ENCODE measurements at places on chromosomes 7 and 10.

DNA sequence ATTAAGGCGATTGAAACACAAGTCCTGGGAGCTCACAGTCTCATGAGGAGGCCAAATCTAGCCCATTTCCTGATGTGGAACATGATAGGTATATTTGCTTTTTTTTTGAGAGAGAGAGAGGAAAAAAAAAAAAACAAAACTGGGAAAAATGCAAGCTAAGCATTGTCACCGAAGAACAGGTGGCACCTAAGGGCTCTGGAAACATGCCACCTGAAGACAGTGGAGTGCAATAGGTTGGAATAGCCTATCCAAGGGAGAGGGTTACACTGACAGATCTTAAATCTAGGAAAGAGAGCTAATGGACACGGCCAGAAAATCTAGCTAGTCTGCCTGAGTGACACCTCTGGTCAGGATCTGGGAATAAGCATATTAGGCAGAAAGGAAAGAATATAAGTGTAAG lies 110.2 kb downstream of the SRI start:
- no peak for DNase-seq

DNA sequence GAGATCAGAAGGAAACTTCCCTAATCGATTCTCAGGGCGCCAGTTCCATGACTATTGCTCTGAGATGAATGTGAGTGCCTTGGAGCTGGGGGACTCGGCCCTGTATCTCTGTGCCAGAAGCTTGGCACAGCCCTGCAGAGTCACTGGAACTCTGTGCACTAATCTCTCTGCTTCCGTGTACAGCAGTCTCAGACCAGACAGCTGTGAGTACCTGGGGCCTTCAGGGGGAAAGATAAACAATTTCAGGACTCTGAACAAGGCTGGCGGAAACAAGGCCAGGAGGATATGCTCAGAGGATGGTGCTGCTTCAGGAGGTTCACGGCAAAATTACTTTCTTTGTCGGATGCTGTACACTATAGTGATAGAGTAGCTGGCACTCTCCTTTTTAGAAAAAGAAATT lies 131.7 kb upstream of the PRSS58 start:
- DNase-seq = no peak

DNA sequence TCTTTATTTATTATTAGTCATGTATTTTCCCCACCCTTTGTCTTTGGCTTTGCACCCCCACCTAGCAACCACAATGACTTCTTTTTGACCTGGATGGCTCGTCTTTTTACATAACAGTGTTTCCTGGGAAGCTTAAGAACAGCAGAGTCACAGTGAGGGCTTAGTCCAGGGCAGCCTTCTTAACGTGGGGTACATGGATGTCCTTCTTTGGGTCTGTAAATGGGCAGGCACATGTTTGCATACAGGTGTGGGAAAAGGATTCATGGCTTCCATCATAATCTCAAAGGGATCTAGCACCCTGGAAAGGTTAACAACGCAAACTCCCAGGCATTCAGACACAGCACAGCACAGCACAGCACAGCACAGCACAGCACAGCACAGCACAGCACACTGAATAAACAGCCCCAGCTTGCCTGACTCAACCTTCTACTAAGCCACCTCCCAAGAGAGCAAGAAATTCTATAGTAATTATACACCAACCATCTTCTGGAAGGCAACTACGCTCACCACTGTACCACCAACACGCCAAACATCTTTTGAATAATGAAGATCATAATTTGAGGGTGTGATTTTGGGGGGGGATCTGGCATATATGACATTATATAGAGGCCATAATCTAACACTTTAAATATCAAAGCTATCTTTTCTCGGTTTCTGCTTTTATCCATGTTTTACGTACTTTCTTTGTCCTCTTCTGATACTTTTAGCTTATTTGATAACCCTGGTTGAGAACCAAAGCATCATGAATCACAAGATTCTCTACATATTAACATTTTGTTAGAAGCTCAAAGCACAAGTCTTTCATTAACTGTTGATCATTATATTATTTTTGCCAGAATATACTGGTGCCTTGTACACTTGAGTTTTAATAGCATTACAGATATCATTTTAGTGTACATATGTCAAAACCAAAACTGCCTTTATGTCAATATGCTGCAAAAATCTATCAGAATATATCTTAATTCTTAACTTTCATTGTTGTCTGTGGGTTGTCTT lies 177.2 kb upstream of the KLF14 start:
- peak; percentile 68 for DNase-seq

DNA sequence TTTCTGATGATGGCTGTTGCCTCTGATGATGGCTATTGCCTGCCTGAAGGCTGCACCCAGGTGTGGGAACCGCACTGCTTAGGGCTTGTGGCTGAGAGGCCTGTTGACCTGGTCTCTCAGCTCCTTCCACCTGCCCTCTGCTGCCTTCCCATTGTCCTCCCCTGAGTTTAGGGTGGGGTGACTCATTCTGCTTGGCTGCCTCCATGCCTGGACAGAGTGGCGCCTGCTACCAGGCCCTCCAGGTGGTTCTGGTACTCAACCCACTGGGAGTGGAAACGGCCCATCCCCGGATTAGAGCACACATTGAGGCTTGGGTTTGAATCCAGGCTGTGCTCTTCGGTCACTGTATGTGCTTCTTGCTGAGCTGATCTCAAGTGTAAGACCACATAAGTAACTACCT lies 120.6 kb downstream of the SEM1 start:
- no peak for DNase-seq

GRCh38 chr7:127256041-127256725 lies 3.4 kb upstream of the GRM8 start:
- DNase-seq = no peak

- peak; percentile 95 for DNase-seq
Measured at GRCh38 chr7:18508443-18509427, 13.2 kb downstream of the HDAC9 start.

DNA sequence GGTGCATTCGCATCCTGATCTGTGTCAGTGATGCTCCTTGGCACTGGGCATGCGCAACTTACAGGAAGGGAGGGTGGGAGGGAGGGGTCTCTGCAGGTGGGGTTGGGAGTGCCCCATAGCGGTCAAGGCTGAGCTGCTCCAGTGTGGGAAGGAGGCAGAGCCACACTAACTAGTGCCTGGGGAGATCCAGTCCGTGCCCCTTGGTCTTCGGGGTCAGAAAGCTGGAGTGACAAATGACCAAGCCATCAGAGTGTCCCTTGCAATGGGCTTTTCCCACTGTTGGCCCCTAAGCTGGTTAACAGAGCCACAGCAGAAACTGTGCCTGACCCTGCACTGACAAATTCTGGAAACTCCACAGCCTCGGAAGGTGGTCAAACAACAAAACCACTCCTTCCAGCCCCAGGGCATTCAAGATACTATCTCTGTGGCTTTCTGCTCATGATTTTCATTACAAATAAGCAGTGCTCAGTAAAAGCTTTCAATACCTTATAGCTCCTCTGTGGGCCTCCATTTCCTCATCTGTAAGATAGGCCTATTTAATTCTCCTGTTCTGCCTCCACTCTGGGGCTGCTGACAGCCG lies 138.1 kb upstream of the UNC5B start:
- no peak for DNase-seq

DNA sequence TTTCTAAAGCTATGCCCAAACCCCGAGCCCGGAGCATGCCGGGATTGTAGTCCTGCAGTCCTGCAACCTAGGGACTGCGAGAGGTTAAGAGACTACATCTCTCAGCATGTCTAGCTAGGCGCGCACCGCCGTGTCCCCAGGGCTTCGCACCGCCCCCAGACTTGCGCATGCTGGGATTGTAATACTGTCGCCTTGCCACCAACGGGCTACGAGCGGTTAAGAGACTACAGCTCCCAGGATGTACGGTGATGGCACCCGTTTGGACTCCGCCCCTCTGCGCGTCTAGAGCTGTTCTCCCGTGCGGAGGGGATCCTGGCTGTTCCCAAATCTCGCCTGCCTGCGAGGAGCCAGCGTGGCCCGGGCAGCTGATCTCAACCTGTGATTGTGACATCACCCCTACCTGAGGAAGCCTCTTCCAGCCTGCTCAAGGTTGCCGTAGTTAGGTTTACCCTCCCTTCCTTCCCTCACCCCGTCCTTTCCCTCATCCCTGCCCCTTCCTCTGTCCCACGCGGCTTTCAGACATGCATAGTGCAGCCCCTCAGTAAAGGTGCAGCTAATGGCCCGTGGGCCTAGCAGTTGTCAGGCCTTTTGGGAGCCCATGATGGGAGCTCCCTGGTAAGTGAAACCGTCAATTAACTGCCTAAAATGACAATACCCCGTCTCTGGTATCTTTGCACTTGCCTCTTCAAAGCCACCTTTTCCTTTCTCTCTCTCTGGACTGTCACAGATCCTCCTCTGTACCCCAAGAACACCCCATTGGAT lies 6.3 kb upstream of the ZNF736 start:
- DNase-seq = peak; percentile 86

DNA sequence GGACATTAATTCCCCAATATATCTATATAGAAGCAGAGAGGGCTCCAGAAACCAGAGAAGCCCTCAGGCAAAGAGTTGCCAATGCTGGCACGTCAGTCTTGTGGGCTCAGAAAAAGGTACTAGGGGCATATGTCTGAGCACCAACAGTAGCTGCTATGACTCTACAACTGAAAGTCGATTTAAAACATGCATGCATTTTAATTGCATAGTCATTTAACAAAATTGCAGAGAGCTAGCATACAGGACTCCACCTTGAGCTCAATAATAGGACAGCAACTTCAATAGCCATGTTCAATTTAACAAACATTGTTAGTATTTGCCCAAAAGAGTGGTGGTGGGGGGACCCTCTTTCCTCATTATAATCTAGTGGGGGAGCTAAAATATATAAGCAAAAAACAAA lies 126.5 kb downstream of the AMPH start:
- DNase-seq = no peak

GRCh38 chr10:84118395-84119006 lies 20.8 kb upstream of the GHITM start:
- DNase-seq = no peak

DNA sequence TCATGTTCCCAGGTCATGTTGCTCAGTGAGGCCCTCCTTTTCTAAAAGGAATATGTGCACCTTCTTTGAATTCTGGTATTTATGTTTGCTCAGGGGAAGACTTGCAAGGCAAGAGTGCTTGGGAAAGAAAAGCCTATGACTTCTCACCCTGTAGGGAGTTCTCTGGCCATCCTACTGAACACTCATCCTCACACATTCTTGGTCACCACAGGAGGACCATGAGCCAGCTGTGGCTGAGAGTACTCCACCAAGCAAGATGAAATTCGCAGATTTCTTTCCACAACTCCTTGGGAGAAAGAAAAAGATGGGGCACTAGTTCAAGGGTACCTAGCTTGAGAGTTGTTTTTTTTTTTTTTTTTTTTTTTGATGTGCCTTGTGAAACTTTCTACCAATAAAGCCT lies 179.6 kb downstream of the FZD1 start:
- DNase-seq = no peak

GRCh38 chr7:34655384-34655783 lies 2.6 kb upstream of the NPSR1 start:
- DNase-seq = no peak

- no peak for DNase-seq
Measured at GRCh38 chr10:24965051-24965450, 12.6 kb upstream of the PRTFDC1 start.

GRCh38 chr7:156034397-156034796 lies 222.1 kb upstream of the SHH start:
- no peak for DNase-seq

- peak; percentile 69 for DNase-seq
Measured at GRCh38 chr7:80054356-80054755, 80.3 kb upstream of the GNAI1 start.

DNA sequence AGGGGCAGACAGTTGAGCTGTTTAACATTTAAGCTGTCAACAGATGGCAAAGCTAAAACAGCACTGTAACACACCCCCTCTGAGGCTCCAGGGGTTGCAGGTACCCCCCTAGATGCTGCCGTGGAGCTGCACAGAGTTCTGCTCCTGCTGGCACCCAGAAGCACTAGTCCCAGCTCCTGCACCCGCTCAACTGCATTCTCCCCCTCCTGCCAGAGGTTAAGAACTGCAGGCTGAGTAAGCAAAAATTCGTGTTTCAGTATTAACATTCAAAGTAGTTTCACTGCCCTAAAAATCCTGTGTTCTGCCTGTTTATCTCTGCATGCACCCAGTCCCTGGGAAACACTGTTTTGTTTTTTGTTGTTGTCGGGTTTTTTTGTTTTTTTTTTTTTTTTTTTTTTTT lies 790.8 kb upstream of the KCND2 start:
- no peak for DNase-seq

GRCh38 chr7:117008886-117009531 lies 55.7 kb downstream of the ST7 start:
- DNase-seq = peak; percentile 43

DNA sequence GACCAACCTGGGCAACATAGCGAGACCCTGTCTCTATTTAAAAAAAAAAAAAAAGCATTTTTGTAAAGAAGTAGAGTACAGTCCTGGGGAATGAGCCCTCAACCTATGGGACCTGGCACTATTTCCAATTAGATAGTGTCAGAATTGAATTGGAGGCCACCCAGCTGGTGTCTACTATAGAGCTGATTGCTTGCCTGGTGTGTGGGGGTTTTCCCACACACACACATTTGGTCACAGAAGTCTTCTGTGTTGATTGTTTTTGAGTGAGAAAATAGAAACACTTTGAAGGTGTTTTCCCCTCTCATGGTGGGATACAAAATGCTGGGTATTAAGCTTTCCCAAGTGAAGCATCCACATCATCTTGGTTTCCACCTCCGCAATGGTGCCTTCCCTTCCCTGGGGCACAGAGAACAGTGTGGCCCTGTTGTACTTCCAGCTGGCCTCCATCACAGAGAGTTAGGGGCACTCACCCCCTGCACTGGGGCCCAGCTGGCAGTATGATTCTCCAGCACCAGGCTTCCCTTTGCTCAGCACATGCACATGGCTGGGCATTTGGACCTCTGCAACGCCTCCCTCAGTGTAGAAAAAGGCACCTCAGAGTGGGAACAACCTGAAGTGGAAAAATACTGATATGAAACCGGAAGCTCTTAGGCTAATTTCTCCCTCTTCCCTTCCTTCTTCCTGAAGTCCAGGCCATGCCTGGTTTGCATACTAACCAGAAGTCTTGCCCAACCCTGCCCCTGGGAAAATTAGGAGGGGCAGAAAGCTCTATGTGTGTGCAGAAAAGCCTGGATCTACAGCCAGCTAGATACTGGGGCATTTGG lies 10.7 kb upstream of the NFKB2 start:
- peak; percentile 48 for DNase-seq

DNA sequence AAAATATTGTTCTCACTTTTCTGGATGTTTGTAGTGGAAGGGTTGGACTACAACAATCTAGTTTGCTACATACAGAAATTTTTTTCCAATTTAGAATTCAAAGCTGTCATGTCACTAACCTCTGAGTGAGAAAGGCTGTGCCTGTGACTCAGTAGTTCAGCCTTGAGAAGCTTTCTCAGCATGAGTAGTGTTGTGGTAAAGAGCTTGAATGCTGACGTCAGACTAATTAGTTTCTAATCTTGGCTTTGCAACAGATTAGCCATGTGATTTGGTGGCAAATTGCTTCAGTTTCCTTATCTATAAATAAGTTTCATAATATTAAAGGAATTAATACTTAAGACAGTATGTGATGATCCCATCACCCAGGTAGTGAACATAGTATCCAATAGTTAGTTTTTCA lies 83.8 kb downstream of the ABCA13 start:
- DNase-seq = peak; percentile 65

- no peak for DNase-seq
Measured at GRCh38 chr10:69102440-69102839, 14.5 kb downstream of the SRGN start.

Data from AG10803 (cell line).